NCI-H1694 treated with DMSO at 0.1 percent for 48 hours (cell line): ENCODE measurements at places on chromosomes 3 and 15.

GRCh38 chr3:136699271-136699828, 52.8 kb downstream of the STAG1 start:
- DNase-seq: no peak

DNA sequence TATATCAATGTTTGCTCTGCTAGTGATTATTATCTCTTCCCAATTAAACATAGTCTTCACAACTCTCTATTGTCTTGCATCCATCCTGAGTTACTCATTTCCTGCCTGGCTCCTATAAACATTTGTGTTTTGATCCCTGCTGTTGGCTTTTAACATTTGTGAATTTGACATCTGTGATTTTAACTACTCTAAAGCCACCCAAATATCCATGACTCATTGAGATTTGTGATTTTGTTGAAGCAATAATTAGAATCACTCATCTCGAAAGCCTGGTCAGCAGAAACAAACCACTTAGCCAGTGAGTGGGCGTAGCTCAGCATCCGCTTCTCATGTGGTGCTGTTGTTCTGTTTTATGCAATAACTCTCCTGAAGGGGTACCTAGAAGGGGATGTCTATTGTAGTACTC, 174.3 kb upstream of the ZBTB20 start:
- DNase-seq: no peak

GRCh38 chr3:144032531-144033239, 61.1 kb downstream of the DIPK2A start:
- no peak for DNase-seq

- DNase-seq: no peak
These were observed 12.2 kb upstream of the SLC28A1 start for GRCh38 chr15:84872009-84872910.

- no peak for DNase-seq
These were observed 26.9 kb upstream of the CACNA2D2 start for GRCh38 chr3:50530001-50530970.

GRCh38 chr3:166265153-166265552, 427.9 kb upstream of the BCHE start:
- no peak for DNase-seq

DNA sequence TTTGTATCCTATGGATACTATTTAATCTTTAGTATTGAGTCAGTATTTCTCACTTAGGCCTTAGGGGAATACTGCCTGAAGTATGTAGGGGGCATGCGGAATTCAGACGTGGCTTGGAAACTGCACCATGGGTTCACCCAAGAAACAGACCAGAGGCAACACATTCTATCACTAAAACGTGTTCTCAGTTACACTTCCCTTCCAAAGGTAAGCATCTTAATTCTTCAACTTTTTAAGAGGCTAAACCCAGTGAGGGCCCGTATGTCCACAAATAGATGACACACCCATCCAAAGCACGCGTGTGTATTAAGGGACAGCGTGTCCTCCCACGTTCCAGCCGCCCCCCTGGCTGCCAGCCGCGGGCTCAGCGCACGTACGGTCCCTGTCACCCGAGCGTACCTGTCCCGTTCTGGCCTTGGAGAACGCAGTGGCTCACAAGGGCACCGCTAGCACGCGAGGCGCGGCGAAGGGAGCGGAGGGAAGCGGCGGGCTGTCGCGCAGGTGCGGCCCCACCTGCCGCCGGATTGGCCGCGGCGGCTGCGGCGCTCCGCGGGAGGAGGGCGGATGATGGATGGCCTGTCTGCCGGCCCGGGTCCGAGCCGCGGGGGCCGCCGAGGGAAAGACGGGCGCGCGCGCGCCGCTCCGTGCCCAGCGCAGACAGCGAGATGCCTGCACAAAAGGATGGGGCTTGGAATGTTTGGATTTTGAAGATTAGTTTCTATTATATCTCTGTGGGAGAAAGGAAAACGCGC, 1003.9 kb upstream of the NR2F2 start:
- DNase-seq: no peak

DNA sequence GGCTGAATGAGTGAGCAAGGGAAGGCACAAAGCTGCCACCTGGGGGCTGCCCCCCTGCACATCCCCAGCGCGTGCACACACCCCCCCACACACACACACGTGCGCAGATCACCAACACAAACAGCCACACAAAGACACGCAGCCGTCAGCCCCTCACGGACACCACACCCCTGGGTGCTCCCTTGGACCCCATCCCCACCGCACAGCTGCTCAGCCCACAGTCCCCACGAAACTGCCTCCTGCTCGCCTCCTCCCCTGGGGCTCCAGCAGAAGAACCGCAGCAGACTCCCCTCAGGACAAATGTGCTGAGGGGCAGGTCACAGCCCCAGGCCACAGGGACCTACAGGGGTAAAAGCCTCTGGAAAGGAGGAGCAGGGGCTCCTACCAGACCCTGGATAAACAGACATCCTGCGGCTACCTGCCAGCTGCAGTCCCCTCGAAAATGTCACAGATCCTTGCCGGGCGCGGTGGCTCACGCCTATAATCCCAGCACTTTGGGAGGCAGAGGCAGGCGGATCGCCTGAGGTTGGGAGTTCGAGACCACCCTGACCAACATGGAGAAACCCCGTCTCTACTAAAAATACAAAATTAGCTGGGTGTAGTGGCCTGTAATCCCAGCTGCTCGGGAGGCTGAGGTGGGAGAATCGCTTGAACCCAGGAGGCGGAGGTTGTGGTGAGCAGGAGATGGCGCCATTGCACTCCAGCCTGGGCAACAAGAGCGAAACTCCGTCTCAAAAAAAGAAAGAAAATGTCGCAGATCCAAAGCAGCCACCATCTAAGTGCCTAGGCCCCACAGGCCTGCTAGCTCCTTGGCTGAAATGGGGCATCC, 6.5 kb downstream of the TWF2 start:
- DNase-seq: no peak

DNA sequence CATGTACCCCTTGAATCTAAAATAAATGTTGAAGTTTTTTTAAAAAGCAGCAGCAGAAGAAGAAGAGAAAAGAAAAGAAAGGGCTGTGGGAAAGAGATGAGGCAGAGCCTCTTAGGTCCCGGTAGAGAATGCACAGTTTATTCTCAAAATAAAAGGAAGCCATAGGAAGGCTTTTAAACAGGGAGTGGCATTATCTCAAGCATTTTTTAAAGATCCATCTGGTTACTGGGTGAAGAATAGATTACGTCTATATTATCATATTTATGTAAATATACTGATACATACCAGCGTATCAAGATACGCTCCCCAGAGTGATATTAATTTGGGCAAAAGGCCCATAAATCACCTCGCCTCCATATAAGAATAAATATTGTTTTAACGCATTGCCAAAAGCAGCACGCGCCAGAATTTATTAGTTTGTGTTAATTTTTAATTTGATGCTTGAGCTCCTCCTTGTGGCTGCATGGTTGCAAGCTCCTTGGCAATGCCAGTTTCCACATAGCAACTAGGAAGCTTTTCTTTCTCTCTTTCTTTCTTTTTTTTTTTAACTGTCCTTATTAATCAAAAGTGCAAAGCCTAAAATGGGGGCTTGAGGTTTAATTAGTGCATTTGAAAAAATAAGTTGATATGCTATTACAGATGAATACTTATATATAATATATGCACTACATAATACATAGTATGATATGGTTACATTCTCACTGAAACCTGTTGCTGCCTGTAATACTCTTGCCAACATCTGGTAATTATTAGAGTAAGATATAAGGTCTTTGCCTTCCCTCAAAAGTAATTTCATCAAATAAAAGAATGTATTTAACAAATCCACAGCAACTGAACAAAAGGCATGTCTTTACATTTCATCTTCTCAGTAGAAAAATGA, 242.8 kb upstream of the UBE2E2 start:
- DNase-seq: peak; percentile 1

DNA sequence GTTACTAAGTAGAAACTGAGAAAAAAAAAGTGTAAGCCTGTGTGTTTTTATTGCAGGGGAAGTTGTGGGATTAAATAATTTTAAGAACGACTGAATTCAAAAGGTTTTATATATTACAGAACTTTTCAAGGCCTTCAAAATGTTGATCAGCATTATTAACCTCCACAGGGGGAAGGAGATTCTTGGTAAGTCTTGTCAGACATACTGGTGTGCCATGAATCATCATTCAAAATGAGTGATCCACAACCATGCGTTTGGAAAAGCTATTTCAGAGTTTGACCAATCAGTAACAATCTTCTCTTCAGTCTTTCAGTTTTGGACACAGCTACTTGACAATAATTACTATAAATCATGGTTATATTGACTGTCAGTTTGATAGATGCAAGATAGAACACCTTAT, 70.2 kb downstream of the ADAMTS9 start:
- DNase-seq: no peak

DNA sequence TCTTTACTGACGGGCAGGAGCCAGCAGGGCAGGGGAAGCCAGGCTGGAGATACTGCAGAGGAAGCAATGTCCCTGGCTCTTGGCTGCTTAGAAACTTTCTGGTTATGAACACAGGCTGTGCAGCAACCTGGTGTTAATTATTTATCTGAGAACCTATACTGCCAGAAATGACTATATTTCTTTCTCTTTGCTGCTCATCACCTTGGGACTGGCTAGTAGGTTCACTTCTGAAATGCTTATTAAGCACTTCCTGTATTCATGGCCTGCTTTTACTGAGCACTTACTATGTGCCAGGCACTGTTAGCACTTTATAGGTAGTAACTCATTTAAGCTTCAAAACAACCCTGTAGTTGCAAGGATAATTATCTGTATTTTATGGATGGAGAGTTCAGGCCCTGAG, 57.6 kb downstream of the RAB11A start:
- DNase-seq: no peak

DNA sequence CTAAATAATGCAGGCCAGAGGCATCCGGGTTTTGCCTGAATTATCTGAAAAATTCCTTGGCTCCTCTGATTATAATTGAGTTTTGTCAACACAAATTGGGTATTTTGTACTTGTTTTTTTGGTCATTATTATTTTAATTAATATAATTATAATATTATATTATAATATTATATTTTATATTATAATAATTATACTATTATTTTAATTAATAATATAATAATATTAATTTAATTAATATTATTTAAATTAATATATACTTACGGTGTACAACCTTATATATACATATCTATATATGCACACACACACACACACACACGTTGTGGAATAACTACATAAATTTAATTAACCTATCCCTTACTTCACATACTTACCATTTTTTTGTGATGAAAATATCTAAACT, 73.5 kb downstream of the RYR3 start:
- no peak for DNase-seq

GRCh38 chr15:72168131-72168807, 29.3 kb downstream of the GRAMD2A start:
- no peak for DNase-seq

GRCh38 chr15:49215768-49216739, 46.0 kb downstream of the GALK2 start:
- no peak for DNase-seq

GRCh38 chr3:42926310-42926709, 20.4 kb downstream of the ZNF662 start:
- no peak for DNase-seq

- no peak for DNase-seq
These were observed 676.2 kb downstream of the NAALADL2 start for GRCh38 chr3:175535351-175535750.

DNA sequence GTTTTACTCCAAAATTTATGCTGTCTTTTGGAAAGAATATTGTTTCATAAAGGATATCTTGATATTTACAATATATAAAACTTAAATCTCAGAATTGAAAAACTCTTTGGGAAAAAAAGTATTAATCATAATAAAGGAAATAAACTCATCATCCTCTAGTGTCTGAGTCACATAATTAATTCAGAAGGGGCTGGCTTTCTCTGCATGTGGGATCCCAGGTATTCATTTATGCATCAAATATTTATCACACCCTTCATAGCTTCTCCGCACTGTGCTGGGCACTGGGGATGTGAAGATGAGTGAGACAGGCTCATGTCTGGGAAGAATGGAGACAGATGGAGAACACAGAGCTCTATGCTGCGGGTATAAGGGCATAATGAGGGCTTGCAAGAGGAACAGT, 65.6 kb downstream of the CCNL1 start:
- DNase-seq: no peak

DNA sequence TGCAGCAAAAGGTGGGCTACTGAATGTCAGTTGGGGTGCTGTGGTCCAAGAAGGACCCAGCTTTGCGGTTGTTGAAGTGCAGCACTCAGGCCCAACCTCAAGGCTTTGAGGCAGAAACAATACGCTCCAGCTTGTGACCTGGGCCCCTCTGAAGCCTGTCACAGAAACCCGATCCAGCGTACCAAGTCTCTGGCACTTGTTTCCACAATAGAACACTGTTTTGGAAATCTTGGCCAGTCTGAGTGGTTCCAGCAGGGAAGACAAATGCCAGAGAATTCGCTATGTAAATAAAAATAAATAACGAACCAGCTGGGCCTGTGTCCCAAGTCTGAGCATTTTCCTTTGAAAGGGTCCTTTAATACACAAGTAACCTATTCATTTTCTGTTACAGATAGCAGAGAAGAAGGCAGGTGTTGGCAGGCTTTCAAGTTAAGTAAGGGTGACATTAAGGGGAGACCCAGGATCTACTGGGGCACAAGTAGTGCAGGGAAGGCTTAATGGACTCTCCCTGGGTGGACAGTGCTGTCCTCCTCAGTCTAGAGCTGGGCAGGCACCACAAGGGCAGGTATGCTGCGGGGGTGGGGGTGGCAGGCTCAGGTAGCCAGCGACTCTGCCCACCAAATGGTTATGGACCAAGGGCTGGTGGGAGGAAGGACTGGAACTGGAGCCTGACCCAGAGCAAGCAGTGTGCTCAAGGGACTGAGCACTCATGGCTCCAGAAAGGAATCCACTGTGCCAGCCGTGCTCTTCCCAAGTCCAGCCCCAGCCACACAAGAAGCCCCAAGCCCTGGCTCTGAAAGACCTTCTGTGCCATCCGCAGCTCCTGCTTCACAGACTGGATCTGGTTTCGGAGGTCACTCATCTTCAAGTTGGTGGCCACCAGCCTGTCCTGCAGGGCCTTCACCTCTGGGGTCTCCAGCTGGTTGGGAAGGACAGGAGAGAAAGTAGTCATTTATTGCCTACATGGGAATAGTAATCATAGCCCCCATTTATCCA, 26.3 kb downstream of the CCDC13 start:
- no peak for DNase-seq

- no peak for DNase-seq
These were observed 145.4 kb downstream of the KLHL25 start for GRCh38 chr15:85649372-85649771.

DNA sequence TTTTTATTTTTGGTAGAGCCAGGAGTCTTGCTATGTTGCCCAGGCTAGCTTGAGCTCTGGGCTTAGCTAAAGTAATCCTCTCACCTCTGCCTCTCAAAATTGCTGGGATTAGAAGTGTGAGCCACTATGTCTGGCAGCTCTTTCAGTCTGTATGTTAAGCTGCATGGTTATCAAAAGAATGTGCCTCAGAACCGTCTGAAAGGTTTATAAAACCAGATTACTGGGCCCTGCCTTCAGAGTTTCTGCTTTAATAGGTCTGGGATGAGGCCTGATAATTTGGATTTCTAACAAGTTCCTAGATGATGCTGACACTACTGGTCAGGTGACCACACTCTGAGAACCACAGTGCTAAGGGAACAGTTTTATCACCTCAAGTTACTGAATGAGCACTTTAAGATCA, 34.6 kb downstream of the SENP5 start:
- DNase-seq: no peak
